LNCaP clone FGC (cell line): ENCODE measurements at places on chromosomes 1 and 21.

DNA sequence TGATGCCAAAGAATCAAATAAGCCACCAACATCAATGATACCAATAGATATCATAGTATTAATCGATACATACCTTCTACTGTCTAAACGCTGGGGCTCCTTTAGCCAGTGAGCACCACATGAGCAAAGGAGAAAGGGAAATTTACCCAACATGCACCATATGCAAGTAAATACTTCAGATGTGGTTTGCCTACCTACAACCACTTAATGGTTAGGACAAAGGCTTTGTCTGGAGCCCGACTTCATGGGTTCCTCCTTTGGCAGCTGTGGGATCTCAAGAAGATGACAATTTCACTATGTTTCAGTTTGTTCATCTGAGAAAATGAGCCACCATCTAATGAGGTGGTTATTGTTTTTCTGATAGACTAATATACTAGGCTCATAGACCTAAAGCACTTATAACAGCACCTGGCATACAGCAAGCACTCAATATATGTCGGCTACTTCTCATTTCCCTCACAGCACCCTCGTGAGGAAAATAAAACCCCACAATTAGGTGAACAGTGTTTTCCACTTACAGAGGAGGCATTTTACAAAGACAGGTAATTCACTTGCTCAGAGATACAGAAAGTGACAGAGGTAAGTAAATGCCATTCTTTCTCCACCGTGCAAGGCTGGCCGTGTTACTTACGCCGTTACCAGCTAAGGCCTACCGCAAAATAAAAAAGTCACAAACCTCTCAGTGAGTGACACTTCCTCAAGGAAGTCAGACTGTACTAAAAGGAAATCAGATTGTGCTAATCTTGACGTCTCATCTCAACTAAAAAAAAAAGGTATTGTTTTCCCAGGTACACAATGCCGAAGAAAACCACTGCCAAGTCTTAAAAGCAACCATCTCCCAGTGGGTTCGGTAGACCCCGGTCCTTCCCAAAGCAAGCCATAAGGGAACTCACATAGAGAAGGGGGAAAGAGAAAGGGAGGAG lies 1.6 kb downstream of the TTC13 start:
- DNase-seq, result peak; percentile 30

DNA sequence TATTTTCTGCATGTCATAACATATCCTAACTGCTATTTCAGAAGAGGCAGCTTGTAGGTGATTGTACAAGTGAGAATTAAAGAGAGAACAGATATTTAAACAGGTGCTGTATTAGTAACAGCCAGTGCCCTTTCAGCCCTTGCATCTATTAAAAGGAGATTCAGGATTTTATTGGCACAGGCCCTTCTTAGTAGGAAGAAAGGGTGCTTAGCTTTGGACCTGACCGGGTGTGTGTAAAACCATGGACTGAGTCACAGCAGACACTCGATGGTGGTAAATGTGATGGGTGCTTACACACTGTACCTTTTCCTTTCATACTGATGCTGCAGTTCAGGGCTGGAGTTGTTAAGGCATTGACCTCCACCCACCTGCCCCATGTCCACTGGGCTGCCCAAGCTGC lies 12.7 kb upstream of the CD101 start:
- peak; percentile 52 for DNase-seq

GRCh38 chr21:29007135-29007534 lies 12.0 kb downstream of the RWDD2B start:
- DNase-seq, result no peak

GRCh38 chr1:109801791-109802135 lies 38.0 kb upstream of the EPS8L3 start:
- no peak for DNase-seq

DNA sequence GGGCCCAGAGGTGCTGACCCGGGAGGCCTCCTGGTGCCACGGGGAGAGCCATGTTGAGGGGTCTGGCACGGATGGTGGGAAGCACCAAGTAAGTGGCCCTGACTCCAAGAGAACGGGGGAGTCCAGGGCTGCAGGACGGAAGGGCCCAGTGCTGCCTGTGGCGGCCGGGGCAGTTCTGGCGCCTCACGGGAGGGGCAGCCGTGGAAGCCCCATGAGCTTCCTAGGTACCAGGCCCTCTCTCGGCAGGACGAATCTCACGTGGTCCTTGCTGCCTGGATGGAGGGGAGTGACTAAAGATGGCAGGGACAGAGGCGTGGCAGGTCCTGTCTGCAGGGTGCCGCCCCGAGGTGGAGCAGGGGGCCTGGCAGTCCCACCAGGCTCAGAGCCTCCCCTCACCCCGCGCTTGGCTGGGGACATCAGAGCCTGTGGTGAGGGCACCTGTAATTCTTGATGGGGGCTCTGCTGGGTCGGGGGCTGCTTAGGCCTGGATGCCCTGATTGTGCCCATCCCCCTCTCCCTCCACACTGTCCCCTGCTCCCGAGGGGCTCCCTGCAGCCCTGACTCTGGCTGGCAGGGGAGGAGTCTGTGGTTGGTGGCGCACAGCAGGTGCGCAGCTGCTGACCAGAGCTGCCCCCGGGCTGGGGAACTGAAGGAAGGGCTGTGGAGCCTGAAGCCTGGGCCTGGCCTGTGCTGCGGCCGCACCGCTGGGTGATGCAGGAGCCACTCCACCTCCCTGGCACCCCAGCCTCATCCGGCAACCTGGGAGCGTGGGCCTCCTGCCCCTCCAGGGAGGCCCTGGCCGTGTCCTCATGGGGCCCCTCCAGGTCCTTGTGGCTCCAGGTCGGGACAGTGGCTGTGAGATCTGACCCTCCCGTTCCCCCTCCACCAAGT lies 31.4 kb downstream of the POFUT2 start:
- DNase-seq, result no peak

DNA sequence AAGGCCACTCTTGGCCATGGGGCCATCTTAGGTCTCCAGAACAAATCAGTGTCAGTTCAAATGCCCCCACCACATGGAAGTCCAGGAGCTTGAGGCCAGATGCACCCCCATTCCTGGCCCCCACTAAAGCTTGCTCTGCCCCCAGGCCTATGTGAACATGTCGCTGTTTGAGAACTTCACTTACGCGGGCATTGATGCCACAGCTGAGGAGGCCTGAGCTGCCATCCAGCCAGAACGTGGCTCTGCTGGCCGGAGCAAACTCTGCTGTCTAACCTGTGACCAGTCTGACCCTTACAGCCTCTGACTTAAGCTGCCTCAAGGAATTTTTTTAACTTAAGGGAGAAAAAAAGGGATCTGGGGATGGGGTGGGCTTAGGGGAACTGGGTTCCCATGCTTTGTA lies 15.1 kb upstream of the MPL start:
- DNase-seq, result no peak

DNA sequence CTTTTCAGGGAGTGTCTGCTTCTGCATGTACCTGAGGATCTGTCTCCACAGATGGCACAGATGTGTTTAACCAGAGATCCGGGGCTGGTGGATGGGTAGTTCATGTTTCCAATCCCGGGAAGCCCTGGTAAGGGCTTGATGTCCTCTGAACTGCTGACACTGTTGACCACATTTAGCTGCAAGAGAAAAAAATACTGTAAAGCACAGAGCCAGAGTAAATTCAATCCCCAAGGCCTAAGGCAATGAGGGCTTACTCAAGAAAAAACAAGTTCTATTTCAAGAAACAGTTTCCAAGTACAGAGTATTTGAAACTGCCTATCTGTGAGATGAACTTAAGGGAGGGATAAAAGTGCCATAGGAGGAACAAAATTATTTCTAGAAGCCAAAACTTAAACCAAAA lies 25.1 kb downstream of the RXRG start:
- no peak for DNase-seq

GRCh38 chr21:38824124-38824822 lies 18.5 kb downstream of the ETS2 start:
- no peak for DNase-seq

DNA sequence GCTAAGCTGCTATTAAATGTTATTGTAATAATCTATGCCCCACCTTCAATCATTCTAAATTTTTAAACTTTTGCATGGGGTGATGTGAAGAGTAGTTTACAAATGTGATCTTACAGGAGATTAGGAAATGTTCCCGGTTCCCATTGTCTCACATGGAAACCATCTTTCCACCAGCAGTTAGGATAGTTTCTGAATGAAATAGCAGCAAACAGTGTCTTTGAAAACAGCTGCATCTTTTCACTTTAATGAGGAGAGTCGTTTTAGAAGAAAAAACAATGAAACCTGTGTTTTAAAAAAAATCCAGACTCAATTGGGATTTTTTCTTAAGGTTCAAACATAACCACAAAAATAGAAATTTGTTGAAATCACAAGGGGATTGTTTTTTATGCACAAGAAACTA lies 134.2 kb downstream of the TLR5 start:
- no peak for DNase-seq

DNA sequence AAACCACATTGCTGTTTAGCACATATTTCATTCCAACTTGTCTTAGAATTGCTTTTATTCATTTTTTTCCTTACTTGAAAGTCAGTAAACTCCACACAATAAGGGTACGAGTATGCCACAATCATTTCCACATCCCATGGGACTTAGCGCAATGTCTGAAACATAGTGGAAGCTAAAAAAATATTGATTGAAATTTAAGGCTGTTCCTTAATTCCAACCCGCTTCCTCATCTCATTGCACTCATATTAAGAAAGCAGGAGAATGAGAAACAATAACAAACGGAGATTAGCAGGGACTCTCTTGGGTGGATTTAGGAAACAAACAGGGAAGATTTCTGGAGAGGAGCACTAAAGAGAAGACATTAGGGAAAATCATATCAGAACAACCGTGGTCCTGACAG lies 39.3 kb upstream of the RGS4 start:
- no peak for DNase-seq

- DNase-seq, result no peak
These were observed 9.8 kb downstream of the PEX14 start for GRCh38 chr1:10484521-10484920.

DNA sequence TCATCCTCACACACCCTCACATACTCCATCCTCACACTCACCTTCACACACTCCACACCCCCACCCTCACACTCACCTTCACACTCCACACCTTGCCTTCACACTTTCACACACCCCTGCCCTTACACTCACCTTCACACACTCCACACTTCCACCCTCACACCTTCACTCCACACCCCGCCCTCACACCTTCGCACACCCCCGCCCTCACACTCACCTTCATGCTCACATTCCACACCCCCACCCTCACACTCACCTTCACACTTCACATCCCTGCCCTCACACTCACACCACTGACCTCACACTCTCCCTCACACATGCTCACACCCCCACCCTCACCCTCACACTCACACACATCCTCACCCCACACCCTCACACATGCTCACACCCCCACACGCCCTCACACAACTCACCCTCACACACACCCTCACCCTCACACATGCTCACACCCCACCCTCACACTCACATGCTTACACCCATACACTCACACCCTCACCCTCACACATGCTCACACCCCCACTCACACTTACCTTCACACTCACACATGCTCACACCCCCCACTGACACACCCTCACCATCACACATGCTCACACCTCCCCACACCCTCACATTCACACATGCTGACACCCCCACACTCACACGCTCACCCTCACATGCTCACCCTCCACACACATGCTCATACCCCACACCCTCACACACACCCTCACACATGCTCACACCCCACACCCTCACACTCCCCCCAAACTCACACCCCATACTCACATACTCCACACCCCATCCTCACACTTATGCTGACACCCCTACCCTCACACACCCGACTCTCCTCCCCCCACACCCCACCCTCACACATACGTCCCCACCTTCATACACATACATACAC lies 44.5 kb upstream of the EDN2 start:
- DNase-seq, result no peak

DNA sequence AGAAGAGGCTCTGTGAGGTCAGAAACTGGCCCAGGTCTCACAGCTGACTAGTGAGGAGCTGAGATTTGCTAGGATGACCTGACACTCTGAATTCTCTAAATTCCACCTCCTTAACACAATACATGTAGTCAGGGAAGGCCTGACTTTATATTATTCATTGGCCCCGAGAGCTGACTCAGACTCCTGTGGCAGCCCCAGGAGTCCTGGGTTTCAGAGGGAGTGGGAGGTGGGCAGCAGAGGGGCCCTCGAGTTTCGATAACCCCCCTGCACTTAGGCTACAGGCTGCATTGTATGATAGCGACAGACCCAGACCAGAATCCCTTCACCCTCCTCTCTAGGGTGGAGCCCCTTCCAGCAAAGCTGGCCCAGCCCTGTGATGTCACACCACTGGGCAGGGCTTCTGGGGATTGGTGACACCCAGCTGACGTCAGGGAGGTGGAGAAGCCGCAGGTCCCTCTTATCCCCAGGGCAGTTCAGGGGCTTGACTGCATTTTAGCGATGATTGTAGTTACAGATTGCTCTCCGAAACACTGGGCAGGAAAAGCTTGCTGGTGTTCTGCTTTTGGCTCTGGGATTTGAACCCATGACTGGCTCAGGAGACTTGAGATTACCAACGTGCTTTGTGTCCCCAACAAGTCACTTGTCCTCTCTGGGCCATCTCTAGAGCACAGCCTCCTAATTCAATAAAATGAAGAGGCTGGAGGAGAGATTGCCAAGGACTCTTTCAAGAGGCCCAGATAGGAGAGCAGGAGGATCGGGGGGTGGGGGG lies 17.0 kb upstream of the GPR37L1 start:
- no peak for DNase-seq

DNA sequence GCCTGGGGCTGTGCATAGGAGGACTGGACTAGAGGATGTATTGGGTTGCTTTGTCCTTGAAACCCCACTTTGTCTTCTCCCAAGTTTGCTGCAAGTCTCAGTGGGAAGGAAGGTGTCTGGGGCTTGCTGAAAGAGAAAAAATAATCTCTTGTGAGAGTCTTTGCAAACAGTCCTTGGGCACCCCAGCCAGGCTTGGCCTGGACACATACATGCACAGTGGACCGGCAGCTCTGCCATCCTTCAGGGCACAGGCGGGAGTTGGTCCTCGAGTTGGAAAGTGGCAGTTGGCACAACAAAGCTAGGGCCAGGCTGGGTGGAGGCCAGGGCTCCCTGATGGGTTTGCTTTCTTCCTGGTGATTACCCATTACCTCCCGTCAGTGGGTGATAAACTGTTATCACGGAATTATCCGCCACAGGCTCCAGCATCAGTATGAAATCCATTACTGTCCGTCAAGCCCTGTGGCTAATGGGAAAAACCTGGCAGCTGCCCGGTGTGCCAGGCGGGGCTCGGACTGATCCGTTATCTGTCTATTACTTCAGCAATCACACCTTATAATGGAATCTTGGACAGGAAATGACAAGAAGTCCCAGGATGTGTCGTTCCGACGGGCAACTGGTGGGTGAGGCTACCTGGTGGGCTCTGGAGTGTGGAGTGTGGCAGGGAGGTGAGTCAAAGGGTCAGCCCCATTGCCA lies 265.7 kb downstream of the GRIK3 start:
- no peak for DNase-seq
